AG09319 (cell line): ENCODE measurements at places on chromosomes 2 and 18.

DNA sequence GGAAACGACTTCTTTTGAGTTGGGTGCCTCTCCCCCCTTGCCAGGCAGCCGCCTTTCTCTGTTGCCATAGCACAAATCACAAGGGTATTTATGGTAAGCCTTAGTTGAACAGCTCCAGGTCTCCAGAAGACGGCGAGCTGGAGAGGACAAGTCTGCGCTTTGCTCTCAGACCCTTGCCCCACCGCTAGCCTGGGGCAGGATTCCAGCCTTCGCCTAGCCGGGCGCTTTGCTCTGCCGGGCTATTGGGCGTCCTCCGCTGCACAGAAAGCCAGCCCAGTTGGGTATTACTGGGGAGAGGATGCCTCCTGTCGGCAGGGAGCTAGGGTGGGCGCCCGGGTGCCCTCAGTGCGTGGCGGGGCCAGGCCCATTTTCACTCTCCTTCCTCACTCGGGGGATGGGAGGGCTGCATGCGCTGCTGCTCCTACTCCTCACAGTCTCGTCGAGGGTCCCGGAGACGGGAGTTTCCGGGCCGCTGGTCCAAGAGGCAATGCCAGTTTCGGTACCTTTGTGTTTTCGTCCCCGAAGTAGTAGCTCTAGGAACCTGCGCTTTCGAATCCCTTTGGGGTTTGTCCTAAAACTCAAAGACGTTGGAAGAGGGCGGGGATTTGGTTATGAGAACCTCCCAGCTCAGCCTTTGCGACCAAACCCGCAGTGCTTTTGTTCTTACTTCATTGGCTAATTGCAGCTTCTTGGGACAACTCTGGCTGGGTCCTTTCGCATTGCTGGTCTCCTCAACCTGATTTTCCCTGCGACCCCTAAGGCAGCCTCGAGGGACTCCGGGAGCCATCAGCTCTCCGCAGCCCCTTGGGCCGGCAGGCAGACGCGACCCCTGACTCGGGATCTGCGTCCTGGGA lies 3.6 kb upstream of the DLX2 start:
- DNase-seq = no peak

GRCh38 chr18:34696671-34697070 lies 13.4 kb upstream of the DTNA start:
- DNase-seq = no peak

GRCh38 chr2:219161097-219161496 lies 482 bp upstream of the NHEJ1 start:
- no peak for DNase-seq

DNA sequence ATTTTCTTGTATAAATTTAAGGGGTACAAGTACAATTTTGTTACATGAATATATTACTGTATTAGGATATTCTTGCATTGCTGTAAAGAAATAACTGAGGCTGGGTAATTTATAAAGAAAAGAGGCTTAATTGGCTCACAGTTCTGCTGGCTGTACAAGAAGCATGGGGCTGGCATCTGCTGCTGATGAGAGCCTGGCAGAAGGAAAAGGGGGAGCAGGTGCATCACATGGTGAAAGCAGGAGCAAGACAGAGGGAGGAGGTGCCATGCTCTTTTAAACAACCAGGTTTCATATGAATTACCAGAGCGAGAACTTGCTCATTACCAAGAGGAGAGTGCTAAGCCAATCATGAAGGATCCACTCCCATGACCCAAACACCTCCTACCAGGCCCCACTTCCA lies 399.5 kb upstream of the RAB6C start:
- no peak for DNase-seq

DNA sequence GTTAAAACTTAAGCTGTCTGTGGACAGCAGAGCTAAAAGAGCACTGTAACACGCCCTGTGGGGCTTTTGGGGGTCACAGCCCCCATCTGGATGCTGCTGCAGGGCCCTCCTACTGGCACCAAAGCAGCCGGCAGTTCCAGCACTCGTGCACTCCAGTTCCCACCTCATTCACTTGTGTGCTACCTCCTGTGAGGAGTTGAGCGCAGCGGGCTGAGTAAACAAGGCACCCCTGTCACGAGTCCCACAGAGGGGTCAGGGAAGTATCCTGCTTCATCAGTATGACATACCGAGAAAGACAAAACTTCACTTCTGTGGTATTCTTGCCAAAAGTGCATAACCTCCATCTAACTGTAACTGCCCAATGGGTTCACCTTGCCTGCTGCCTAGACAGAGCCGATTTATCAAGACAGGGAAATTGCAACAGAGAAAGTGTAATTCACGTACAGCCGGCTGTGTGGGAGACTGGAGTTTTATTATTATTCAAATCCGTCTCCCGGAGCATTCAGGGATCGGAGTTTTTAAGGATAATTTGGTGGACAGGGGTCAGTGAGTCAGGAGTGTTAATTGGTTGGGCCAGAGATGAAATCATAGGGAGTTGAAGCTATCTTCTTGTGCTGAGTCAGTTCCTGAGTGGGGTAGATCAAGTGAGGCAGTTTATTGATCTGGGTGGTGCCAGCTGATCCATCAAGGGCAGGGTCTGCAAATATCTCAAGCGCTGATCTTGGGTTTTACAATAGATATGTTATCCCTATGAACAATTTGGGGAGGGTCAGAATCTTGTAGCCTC lies 41.6 kb downstream of the TMEM17 start:
- DNase-seq = no peak

- DNase-seq = no peak
These were observed 12.1 kb upstream of the ERCC3 start for GRCh38 chr2:127305990-127306585.

GRCh38 chr2:240514631-240515030 lies 43.2 kb downstream of the ANKMY1 start:
- no peak for DNase-seq

DNA sequence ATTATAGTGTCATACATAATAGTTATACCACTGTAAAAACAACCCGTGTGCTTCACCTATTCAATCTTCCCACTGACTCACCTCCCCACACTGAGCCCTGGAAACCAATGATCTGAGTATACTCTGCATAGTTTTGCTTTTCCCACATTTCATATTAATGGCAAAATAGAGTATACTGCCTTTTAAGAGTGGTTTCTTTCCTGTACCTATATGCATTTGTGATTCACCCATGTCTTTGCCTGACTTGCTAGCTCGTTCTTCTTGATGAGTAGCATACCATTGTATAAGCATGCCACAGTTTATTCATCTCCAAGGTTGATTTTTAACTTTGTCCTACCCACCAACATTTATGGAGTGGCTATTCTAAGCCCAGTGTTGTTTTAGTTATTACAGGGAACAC lies 686.4 kb downstream of the PLCL1 start:
- DNase-seq = no peak

GRCh38 chr2:190205657-190206056 lies 114.0 kb downstream of the HIBCH start:
- DNase-seq = no peak

DNA sequence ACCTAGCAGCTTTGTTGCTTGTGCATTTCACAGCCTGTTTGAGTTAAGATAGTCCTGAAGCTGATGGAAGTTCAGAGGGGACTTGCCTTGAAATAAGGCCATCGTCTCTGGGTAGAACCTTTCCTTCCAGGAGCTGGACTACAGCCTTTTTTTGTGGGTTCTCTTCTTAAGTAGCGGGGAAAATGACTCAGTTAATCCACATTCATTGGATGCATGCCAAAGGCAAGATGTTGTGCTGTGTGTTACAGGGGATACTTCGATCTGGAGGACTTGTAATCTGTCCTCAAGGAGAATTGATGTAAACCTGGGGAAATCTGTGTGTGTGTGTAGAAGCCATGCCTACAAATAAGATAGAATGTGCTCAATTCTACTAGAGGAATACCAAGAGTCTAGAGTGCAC lies 46.8 kb downstream of the RPIA start:
- DNase-seq = no peak

DNA sequence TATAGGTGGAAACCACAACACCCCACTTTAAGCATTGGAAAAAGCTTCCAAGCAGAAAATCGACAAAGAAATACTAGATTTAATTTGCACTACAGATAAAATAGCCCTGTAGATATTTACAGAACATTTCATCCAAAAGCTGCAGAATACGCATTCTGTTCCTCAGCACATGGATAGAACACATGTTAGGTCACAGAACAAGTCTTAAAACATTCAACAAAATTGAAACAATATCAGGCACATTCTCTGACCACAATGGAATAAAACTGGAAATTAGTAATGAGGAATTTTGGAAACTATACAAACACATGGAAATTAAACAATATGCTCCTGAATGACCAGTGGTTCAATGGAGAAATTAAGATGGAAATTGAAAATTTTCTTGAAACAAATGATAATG lies 27.8 kb upstream of the XDH start:
- no peak for DNase-seq

DNA sequence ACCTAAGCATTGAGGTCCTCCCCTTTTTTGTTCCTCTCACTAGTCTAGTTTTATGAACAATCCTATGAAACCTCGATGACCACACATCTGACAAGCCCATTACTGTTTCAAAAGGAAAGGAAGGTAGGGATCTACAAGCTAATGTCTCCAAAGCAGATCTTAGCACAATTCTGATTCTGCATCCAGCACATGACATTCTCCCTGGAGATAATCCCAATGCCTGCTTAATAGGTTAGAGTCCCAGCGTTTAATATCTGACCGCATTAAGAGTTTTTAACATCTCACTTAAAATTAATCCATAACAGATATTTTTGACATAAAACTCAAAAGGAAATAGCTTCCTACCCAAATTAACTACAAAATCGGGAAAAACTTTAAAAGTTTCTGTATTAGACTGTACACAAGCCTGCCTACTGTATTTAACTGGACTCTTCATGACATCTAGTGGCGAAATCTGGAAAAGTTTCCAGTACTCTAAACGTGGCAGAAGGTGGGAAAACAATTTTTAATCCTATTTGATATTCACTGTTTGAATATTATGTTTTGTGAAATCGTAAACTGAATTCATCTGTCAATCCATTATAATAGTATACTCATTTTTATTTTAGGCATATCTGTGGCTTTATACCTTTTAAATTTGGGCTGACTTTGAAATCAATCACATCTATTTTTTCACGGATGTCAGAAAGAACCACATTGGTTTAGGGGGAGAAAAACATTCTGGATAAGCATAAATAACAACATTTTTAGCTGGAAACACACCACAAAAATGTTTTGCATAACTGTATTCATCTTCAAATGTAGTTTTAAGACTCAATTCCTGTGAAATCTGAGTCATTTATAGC lies 62.4 kb downstream of the TXNL1 start:
- DNase-seq = no peak

- DNase-seq = no peak
These were observed 4.7 kb upstream of the ORC2 start for GRCh38 chr2:200968162-200968561.

GRCh38 chr18:56283316-56283715 lies 355.1 kb downstream of the TXNL1 start:
- no peak for DNase-seq

- DNase-seq = no peak
These were observed 749 bp upstream of the PTMA start for GRCh38 chr2:231707625-231707926.

GRCh38 chr2:24993406-24994145 lies 21.8 kb upstream of the DNAJC27 start:
- no peak for DNase-seq

DNA sequence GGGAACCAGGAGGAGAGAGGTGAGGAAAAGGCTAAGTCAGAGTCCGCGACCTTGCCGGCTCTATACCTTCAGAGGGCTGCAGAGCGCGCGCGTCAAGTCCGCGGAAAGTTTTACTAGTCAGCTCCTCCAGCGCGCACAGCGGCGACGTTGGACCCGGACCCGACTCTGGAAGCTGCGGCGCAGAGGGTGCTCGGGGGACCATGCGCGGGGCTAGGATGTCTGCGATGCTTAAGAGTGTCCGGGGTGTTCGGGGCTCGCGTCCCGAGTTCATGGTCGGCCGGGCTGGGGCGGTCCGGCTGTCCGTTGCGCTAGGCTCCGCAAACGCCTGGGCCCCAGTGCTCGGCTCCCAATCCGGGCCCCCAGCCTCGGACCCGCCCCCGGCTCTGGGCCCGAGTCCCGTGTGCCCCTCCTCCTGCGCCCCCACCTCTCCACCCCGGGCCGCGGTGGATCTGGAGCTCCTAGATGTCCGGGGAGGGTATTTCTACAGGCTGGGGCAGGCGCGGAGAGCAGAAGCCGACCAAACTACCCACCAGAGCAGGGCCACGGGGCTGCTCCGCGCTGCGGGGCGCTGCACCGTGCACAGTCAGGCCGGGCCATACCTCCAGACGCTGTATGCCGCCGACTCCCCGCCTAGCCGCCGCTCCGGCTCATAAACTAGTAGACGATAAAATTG lies at the start of gene LBX2:
Gene LBX2, minus strand, starts transcription at position 337 of the 673 bp plus-strand sequence. Its CDS starts 66 bp downstream, at position 271.
- DNase-seq = no peak

DNA sequence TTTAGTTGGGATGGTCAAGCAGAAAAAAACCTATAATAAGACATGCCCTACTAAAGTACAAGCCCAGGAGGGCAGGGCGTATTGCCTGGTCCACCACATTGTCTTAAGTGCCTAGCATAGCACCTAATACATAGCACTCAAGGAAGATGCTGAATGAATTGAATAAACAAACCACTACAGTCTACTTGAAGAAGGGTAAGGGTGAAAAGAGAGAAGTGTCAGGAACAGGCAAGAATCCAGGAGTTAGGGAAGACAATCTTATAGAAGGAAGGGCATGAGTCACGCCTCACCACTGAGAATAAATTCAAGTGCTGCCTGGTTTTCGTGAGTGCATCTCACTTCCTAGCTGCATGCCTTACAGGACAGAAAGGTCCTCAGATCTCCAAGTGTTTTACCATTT lies 13.9 kb downstream of the SLC19A3 start:
- no peak for DNase-seq

- DNase-seq = peak; percentile 89
These were observed 219.6 kb downstream of the LTBP1 start for GRCh38 chr2:33166287-33166881.

DNA sequence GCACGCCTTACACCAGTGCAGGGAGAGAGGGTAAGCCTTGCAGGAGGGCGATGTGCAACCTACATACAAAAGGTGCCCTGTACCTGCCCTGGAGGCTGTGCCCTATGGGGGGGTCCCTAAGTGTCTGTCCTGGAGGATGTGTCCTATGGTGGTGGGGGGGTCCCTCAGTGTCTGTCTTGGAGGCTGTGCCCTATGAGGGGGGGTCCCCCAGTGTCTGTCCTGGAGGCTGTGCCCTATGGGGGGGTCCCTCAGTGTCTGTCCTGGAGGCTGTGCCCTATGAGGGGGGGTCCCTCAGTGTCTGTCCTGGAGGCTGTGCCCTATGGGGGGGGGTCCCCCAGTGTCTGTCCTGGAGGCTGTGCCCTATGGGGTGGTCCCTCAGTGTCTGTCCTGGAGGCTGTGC lies 216.6 kb downstream of the HDAC4 start:
- no peak for DNase-seq

DNA sequence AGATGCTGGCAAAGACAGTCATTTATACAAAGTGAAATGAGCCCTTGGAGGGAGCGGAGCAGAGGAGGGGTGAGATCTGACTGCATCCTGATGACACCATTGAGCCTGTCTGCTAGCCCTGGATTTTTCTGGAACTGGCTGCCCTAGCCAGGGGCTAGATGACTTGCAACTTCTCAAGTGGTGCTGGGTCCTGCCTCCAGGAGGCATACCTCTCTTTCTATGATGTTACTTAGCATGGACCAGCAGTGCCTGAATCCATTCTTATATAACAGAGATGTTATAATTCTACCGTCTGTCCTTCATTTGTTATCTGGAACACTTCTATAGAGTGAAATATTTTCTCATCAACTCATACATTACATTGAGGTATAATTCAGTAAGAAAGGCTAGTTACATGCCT lies 8.5 kb upstream of the TWIST2 start:
- no peak for DNase-seq

GRCh38 chr2:72143441-72144273 lies 4.0 kb downstream of the CYP26B1 start:
- DNase-seq = no peak
